NCI-H2171 (cell line): ENCODE measurements at places on chromosomes 16 and 17.

- DNase-seq = no peak
These were observed 392.2 kb downstream of the CPPED1 start for GRCh38 chr16:12411516-12411915.

- no peak for DNase-seq
These were observed 28.7 kb downstream of the B9D1 start for GRCh38 chr17:19333736-19334290.

GRCh38 chr17:50506298-50506697 is 1.9 kb upstream of the MYCBPAP start:
- DNase-seq = no peak

- no peak for DNase-seq
These were observed 19.7 kb downstream of the ADGRG1 start for GRCh38 chr16:57648125-57648524.

- no peak for DNase-seq
These were observed 50.6 kb downstream of the MED13 start for GRCh38 chr17:62014526-62014925.

- no peak for DNase-seq
These were observed 9.5 kb downstream of the PROCA1 start for GRCh38 chr17:28702026-28702751.

DNA sequence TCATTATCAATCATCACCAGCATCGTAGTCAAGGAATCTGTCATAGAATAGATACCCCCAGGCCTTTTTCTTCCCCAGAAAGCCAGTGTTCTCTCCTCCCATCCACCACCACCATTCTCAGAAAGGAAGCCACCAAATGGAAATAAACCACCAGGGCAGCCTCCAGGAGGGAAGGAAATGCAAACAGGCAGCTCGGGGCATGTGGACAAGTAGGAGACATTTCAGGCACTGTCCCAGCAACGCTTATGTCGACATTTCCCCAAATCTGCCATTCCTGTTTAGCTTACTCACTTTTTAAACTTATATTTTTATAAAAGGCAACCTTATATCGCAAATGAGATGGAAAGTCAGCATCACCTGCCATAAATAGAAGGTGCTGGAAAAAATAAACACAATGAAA is 15.8 kb downstream of the EMP2 start:
- DNase-seq = no peak

- no peak for DNase-seq
These were observed 7.8 kb downstream of the BAHCC1 start for GRCh38 chr17:81402981-81403467.

- DNase-seq = no peak
These were observed 35.8 kb downstream of the CPPED1 start for GRCh38 chr16:12767897-12768296.

- DNase-seq = no peak
These were observed 41.9 kb upstream of the RBBP6 start for GRCh38 chr16:24497440-24497839.

DNA sequence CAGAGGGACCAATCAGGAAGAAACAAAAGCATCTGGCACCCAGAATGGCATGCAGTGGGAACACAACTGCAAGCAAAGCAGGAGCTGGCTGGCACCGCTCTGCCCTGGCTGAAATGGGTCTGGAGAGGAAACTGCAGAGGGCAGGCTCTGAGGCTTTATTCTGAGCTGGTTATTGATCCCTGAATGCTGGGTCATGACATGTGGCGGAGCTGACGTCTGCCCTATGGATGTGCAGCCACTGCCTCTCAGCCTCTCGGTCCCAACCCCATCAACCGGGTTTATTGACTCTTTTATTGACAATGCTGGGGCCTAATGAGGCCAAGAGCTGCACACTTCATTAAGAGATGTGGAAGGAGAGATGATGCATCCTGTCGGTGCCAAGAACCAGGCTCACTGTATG is 3.9 kb upstream of the SKAP1 start:
- no peak for DNase-seq

DNA sequence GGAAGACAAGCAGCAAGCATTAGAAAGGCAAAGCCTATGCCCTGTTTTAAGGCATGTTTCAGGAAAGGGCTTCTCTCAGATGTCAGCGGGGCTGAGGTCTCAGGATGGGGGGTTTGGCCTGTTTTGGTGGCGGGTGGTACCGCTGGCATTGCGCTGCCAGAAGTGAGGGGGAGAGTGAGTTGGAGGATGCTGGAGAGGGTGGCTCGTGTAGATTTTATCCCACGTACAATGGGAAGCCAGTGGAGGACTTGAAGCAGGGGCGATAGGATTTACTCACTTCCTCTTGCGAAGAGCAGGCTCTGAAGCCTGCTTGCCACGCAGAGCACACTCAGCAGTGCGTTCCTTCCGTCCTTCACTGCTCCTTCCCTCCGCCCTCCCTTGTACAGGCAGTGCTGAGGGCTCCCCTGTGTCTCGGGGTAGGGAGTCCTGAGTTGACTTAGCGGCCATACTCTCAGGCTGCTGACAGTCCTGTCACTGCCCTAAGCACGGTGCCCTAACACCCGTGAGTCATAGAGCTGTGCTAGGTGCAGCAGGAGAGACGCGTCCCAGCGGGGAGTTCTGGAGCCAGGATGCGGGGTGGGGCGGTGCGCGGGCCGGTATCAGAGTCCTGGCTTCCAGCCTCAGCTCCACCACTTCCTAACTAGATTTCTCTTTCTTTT is 113.1 kb downstream of the SNX29 start:
- DNase-seq = no peak

DNA sequence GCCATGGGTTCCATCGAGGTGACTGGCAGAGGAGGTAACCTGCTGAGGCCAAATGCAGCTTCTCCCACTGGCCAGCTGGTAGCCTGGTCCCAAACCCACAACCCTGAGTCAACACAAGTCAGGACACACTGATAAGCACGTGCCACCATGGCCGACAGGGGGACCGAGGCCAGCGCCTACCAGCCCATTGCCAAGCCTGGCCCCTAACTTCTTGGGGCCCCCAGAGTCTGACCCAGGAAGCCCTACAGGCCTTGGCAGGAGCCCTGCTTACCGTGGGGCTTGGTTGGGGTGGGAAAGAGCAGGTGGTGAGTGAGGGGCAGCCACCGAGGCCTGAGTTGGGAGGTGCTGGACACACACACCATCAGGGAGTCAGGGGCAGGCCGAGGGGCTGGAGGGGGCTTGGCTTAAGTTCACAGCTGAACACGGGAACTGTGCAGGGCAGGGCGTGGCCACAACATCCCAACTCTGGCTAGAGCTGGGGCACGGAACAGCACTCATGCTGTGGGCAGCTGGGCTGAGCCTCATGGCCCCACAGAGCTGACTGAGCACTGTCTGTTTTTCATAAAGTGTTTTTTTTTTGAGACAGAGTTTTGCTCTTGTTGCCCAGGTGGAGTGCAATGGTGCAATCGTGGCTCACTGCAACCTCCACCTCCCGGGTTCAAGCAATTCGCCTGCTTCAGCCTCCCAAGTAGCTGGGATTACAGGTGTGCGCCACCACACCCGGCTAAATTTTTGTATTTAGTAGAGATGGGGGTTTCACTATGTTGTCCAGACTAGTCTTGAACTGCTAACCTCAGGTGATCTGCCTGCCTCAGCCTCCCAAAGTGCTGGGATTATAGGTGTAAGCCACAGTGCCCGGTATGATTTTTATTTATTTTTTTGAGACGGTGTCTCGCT is 5.5 kb downstream of the MRPL28 start:
- no peak for DNase-seq

DNA sequence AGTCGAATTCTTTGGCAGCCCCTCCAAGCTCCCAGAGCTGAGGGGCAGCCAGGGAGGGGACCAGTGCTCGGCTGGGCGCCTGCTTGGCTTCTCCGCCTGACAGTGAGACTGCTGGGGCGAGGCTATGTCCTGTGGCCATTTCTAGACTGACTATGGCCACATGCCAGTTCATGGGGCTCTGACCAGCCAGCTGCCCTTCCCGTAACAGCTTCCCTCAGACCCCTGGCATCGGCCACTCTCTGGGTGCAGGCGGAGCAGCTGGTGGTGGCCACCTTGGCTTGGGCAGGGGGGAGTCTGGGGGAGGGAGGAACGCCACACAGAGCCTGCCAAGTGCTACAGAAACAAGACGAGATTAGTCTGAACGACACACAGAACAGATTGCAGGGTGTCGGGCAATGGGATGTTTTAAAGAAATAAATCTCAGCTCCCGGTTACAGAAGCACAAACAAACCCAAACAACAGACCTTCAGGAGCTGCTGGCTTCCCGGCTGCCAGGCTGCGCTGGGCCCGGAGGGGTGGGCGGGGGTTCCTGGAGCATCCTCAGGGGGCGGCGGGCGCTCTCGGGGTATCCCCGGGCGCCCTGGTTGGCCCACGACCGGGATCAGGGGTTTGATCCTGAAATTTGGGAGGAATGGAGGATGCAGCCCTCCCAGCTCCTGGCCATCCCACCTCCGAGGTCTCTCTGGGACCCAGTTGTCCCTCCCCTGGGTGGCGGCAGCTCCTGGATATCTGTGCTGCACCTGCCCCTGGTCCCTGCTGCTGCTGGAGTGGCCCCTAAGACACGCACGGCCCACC is 34.5 kb downstream of the TBC1D16 start:
- no peak for DNase-seq

DNA sequence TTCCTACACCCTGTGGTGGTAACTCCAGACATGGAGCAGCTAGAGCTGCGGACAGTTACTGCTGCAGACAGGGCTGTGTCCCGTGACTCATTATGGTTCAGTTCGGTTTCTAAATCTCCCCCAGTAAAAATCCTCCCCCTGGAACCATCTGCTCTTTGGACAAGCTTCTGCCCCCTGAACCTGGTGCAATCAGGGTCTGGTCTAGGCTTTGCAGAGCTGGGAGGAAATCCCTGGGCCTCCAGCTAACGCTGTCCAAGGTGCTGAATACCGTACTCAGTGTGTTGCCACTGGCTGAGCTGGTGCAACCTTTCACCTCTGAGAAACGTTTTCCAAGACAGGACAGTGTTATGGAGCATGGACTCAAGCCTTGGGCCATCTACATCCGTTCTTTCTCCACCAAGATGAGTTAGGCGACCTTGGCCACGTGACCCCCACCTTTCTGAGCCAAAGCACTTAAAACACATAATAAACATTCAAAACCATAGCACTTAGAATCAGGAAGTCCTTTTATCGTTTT is 142.0 kb downstream of the CPPED1 start:
- no peak for DNase-seq

DNA sequence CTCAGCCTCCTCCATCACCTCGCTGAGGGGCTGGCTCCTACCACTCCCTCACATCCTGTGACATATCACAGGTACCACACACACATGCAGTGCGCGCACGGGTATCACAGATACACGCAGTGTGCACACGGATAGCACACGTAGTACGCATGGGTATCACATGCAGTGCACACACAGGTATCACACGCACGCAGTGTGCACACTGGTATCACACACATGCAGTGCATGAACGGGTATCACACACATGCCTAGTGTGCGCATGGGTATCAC is 30.1 kb downstream of the ACSF3 start:
- no peak for DNase-seq

- no peak for DNase-seq
These were observed 24.1 kb downstream of the SEC14L5 start for GRCh38 chr16:4982056-4982867.

DNA sequence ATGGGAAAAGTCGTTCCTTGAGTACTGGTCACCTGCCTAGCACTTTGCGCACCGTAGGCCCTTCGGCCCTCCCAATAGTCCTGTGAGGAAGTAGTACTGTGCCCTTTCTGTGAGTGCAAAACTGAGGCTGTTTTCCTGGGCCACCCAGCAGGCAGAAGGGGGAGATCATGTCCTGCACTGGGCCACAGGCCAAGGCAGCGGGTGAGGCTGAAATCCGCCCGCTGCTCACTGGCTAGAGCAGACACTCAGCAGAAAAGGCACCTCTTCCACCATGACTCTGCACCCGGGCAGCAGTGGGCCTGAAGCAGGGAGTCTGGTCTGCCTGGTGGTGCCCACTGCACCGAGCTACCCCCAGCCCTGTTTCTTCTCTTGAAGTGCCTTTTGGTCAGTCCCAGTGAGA is 20.2 kb downstream of the METTL22 start:
- no peak for DNase-seq

DNA sequence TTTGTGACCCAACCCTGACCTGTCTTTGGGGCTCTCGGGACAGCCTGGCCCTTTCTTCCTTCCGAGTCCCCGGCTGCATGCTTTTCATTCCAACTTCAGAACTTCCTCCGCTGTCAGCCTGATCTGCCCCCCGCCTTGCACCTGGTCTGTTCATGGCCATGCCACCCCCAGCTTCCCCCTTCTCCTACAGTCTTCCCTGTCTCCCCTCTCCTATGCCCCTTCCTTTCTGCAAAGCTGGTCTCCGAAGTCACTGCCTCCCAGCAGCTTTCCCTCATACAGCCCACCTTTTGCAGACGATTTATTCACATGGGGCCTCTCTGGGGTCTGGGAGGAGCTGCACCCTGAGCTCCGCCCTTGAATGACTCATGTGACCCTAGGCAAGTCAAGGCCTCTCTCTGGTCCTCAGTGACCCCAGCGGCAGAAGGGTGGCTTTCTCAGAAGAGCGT is 47.1 kb upstream of the SDK2 start:
- DNase-seq = no peak

GRCh38 chr16:392450-393030 is 4.5 kb upstream of the NME4 start:
- no peak for DNase-seq

DNA sequence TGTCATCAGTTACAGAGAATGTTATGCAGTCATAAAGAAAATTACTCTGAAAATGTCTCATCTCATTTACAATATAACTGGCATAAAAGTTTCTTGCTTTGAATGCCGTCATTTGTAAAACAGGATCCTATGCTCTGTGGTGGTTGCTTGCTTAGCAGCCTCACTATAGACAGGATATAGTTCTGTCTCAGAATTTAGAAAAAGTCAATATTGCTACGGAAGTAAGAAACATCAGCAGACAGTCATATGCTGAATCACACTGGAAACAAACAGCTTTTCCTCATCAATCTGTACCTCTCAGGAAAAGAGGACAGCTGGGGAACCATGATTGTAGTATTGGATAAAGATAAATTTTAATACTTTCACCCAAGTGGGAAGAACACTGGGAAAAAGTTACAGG is 105.5 kb downstream of the MYO1D start:
- DNase-seq = no peak

GRCh38 chr17:8785547-8786413 is 13.4 kb downstream of the MFSD6L start:
- peak; percentile 13 for DNase-seq

DNA sequence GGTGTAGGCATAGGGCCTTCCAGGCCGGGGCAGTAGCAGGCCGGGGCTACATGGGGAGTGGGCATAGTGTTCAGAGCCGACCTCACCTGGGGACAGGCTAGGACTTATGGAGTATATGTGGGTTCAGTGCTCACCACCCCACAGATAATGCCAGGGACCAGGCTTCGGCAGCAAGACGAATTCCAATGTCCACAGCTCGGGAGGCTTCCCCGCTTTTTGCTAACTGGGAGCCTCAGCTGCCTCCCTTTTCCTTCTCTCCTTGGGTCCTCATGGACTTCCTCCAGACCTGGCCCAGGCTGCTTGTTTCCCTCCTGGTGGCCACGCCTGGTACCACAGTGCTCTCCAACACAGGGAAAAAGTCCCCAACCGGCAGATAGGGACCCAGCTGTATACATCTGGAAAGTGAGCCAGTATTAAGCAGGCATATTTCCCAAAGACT is 20.1 kb upstream of the SLC46A1 start:
- peak; percentile 10 for DNase-seq

- no peak for DNase-seq
These were observed 88.6 kb upstream of the BRD7 start for GRCh38 chr16:50457423-50457822.
